C1 segment of cervical spinal cord (tissue), 14 donors: ENCODE measurements at places on chromosomes 3 and 15.

DNA sequence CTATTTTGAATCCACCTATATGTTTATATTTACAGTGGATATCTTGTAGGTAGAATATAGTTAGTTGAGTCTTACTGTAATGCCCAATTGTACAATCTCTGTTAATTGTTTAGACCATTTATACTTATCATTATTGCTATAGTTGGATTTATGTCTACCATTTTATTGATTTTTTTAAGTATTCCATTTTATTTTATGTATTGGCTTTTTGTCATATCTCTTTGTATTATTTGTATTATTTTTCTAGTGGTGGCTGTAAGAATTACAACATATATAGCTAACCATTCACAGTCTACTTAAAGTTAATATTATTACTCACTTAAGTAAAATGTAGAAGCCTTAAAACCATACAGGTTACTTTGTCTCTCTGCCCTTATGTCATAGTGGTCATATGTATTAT is 46.1 kb downstream of the SLC2A2 start:
- no peak for DNase-seq

GRCh38 chr3:190306513-190307163 is 15.6 kb downstream of the CLDN1 start:
- no peak for DNase-seq

DNA sequence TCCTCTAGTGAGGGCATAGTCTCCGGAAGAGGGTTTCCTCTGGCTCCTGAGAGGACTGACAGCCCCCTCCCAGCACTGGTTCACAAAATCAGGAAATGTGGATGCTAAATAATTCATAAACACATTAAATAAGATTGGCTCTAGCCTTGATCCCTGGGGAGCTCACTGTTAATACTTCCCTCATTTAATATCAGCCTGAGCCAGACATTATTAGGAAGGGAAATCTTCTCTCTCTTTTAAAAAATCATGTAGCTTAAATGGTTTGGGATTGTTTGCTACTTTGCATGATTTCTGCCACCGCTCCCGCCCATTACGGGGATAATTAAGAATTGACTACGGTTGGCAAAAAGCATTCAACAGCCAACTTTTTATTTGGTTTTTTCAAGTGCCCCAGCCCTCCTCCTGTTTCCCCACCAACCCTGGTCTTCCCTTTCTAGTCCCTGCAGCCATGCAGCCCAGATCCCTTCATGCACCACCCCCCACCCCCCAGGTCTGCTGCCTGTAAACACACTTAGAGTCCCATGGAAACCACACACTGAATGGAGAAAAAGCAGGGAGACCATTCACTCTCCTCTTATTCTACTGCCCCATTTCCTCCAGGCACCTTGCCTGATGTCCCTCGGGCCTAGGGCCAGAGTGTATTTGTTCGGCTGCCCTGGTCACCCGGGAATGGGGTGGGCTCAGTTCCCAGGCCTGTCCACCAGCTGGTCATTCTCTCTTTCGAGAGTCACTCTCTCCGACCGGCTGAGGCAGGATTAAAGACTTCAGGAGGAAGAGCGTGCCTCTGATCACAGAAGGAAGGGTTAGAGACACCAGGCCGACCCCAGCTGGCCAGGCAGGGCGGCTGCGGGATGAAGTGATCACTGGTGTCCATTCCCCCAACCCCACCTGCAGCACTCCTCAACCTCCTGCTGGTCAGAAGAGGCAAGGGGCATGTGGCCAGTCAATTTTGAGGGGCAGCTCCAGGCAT is 45.1 kb downstream of the SEMA5B start:
- peak; percentile 30 for DNase-seq

DNA sequence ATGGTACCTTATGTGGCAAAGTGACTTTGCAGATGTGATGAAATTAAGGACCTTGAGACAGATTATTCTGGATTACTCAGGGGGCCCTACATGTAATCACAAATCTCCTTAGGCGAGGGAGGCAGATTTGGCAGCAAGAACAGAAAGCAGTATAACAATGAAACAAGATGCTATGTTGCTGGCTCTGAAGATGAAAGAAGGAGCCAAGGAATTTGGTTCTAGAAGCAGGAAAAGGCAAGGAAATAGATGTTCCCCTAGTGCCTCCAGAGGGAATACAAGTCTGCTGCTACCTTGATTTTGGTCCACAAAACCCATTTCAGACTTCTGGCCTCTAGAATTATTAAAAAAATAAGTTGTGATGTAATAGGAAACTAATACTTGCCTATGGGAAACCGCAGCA is 64.5 kb downstream of the PIK3R4 start:
- no peak for DNase-seq

- DNase-seq, result no peak
These were observed 70.7 kb downstream of the SSR3 start for GRCh38 chr3:156483961-156484787.
